Neural crest cell (in vitro differentiated cells): ENCODE measurements at places on chromosomes 16 and 17.

GRCh38 chr17:82502207-82502606, 17.3 kb upstream of the FOXK2 start:
- DNase-seq = no peak

- peak; percentile 57 for DNase-seq
These were observed 48.9 kb upstream of the MRPS23 start for GRCh38 chr17:57898487-57899311.

GRCh38 chr16:28495098-28495793, 803 bp downstream of the APOBR start:
- DNase-seq = no peak

GRCh38 chr16:12211870-12212690, 235.5 kb downstream of the SNX29 start:
- DNase-seq = no peak

DNA sequence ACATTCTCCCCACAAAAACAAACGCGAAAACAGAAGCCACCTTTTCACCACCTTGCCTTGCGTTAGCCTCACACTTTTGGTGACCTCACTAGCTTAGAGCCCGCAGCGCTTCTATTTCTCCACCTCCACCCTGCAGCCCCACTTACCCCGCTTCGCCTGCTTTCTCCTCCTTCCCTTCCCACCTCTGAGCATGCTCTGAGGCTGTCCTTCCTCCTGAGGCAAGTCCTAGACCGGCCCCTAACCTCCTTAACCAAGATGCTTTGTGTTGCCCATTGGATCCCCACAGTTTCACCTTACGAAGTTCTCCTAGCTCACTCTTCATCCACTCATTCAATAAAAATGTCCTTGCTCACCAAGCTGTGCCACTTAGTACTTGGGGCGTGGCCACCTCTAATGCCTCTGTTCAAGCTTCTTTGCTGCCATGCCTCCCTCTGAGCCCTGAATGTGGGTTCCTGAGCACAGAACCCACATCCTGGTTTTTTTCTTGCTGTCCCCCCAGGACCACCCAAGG, 1.3 kb downstream of the GNGT2 start:
- DNase-seq = no peak

DNA sequence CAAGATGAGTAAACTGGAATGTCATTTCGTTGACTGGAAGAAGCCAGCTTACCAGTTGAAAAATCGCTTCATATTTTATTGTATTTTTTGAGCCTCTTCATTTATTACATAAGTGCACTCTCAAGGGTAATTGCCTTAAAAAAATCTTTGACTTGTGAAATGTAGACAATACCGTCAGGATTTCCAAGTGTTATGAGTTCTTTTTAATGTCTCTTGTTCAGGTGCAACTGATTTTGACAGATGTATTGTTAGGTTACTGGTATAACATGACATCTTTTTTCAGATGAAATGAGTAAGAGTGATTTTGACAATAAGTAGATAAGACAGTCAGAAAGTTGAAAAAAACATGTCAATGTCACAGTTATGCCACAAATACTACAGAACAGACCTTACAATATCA, 169.1 kb downstream of the CNTNAP4 start:
- DNase-seq = no peak

GRCh38 chr17:53150101-53150698, 672.5 kb upstream of the KIF2B start:
- no peak for DNase-seq

DNA sequence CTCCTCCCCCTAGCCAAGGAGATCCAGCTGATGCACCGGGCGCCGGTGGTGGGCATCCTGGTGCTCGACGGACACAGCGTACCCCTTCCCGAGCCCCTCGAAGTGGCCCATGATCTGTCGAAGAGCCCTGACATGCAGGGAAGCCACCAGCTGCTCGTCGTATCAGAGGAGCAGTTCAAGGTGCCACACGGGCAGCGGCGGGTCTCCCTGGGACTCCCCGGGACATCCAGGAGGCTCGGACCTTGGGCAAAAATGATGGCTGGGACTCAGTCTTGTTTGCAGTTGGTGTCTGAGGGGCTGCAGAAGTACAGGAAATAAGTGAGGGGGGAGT, 15.8 kb upstream of the MYO15B start:
- no peak for DNase-seq

GRCh38 chr17:34837876-34838478, 123.3 kb downstream of the CCT6B start:
- no peak for DNase-seq

GRCh38 chr16:2874912-2875362, 8.1 kb upstream of the FLYWCH2 start:
- DNase-seq = peak; percentile 61

- DNase-seq = no peak
These were observed 22.9 kb downstream of the CLUH start for GRCh38 chr17:2688351-2689342.

- no peak for DNase-seq
These were observed 36.2 kb upstream of the IRF8 start for GRCh38 chr16:85862476-85863383.

DNA sequence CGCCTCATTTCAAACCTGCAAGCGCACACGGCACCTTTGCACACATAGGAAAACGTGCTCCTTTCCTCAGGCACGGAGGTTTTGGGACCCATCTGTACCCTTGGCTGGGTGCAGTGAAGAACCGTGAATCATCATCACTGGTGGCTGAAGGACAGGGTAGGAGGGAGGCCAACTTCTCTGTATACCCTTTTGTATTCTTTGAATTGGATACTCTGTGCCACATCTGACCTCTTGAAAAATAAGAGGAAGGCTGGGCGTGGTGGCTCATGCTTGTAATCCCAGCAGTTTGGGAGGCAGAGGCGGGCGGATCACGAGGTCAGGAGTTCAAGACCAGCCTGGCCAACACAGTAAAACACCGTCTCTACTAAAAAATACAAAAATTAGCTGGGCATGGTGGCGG, 11.7 kb downstream of the GPRC5B start:
- DNase-seq = no peak

GRCh38 chr16:35750701-35751104, 2291.3 kb downstream of the TP53TG3F start:
- DNase-seq = no peak

DNA sequence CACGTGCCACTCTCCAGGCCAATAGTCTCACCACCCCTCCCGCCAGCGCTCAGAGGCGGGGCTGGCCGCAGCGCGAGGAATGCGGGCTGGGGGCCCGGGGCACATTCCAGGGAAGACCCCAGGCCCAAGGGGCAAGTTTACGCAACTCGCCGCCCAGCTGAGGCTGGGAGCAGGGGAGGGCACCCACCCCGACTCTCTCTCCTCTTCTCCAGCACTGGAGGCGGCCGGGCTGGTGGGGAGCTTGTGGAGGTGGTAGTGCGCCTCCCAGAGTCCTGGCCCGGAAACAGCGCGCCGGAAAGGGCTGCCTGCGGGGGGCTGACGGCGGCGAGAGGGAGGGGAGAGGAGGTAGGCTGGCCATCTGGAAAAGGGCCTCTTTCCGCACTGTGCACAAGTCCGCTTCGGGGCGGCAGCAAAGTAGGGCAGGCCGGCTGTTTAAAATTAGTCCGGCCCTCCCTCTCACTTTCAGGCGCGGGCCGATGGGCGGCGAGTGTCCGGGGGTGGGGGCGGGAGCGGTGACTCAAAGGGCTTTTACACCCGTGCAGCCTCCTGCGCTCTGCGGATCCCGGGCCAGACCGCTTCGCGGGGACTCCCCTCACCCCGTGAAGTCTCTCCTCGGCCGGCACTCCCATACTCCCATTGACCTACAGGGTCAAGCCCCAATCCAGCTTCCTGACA, 1.1 kb downstream of the FHOD1 start:
- peak; percentile 82 for DNase-seq

- no peak for DNase-seq
These were observed 95.9 kb upstream of the TBX2 start for GRCh38 chr17:61303817-61304096.

DNA sequence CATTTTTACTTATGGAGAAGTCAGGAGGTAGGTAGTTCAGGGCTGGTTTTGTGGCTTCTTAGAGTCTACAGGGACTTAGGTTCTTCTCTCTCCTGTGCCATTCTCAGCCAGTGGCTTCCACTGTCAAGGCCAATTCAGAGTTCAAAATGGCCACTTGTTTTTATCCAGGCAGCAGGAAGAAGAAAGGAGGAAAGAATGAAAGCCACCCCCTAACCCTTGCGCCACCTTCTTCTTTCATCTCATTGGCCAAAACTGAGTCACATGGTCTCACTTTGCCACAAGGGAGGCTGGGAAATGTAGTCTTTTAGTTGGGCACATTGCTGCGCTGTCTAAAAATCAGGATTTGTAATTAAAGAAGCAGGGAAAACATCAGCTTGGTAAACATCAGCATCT, 60.8 kb upstream of the MED9 start:
- DNase-seq = peak; percentile 13

DNA sequence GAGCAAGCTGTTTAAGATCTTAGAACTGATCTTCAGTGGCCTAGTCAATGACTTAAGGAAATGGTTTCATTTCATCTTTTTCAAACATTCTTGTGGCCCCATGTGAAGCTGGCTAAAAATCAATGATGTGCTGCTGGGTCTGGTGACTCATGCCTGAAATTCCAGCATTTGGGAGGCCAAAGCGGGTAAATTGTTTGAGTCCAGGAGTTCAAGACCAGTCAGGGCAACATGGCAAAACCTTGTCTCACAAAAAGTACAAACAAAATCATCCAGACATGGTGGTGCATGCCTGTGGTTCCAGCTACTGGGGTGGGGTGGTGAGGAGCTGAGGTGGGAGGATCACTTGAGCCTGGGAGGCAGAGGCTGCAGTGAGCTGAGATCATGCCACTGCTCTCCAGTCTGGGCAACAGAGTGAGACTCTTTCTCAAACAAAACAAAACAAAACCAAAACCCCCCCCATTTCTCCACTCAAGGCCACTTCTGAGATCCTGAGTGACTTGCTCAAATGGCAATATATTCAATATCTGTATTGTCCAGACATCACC, 17.4 kb upstream of the COL1A1 start:
- no peak for DNase-seq

GRCh38 chr17:41635121-41636097, 11.0 kb upstream of the KRT17 start:
- no peak for DNase-seq

DNA sequence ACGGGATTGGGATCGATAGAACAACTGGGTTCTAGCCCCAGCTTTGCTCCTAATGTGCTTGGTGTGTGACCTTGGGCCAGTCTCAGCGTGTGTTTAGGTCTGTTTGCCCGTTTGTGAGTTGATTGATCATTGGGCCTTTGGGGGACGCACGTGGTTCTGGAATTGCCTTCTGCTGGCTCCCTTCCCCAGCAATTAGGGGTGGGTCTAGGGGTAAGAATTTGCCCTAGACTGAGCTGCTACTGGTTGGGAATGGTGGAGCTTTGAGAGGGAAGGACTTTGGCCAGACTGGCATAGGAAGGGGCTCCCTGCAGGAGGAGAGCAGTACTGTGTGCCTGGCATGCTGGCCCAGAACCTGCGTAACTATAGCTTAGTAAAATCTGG, 1.5 kb downstream of the SPNS2 start:
- DNase-seq = no peak
